ENCODE measurements at places on chromosomes 2 and 18. TPM values are rescaled to one million over a fixed set of nuclear protein-coding genes. Genes with fewer than 3 reads are reported as not detected.

DNA sequence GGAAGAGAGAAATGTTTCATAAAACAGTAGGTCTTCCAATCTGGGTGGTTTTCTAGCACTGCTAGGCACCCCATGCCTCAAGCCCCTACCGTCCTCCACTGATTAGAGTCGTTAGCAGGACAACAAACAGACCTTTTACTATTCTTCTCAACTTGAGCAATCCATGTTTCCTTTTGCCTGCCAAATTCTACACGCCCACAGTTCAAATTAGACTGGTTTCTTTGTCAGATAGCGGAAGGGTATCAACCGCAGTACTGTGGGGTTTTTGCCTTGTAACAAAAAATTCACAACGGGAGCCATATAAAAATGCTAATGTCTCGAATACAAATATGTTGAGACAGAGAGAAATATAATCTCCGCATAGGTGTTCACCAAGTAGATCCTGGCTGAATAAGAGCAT is 59.9 kb downstream of the VIT start:
- no peak for DNase-seq
- no peak overlapping the region for H3K27ac ChIP-seq
- H3K27me3 ChIP-seq: peaks cover 7% of the 10 kb centered on the region

The HK2 gene
- polyA plus RNA-seq: 2.2 TPM

DNA sequence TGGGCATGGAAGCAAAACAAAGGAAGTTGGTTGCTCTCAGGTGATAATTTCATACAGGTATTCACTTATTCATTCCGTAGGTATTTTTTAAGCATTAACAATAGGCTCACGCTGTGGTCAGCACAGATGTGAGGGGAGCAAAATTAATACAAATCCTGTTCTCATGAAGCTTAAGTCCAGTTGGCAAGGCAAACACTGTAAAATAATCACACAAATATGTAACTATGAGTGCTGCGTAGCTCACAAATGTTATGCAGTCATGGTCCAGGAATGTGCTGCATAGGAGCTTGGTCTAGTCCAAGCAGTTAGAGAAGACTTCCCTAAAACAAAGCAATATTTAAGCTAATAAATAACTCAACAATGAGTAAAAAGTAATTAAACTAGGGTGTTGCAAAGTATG is 23.9 kb downstream of the SP5 start:
- peak overlapping the region; percentile 44 for H3K27ac ChIP-seq
- no peaks in the 10 kb centered on the region for H3K36me3 ChIP-seq
- peak; percentile 63 for DNase-seq
- no peaks in the 10 kb centered on the region for H3K27me3 ChIP-seq
- no peak overlapping the region for H3K4me3 ChIP-seq

DNA sequence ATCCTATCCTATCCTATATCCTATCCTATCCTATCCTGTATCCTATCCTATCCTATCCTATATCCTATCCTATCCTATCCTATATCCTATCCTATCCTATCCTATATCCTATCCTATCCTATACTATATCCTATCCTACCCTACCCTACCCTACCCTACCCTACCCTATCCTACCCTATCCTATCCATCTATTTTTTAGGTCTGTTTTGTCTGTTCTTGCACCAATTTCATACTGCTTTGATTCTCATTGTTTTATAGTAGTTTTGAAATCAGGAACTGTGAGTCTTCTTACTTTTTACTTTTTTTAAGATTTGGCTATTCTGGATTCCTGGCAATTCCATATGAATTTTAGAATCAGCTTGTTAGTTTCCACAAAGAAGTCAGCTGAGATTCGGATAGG is 118.5 kb downstream of the TGFA start:
- no peaks in the 10 kb centered on the region for H3K4me1 ChIP-seq
- H3K4me3 ChIP-seq: no peak overlapping the region
- H3K27ac ChIP-seq: no peak overlapping the region

- H3K4me1 ChIP-seq: no peaks in the 10 kb centered on the region
- H3K27ac ChIP-seq: no peak overlapping the region
- no peaks in the 10 kb centered on the region for H3K36me3 ChIP-seq
These were observed 96.1 kb upstream of the ZEB2 start for GRCh38 chr2:144615866-144616565.

- no peak overlapping the region for H3K27ac ChIP-seq
- no peaks in the 10 kb centered on the region for H3K36me3 ChIP-seq
- no peaks in the 10 kb centered on the region for H3K27me3 ChIP-seq
- H3K4me1 ChIP-seq: no peaks in the 10 kb centered on the region
- H3K4me3 ChIP-seq: no peak overlapping the region
These were observed 83.9 kb downstream of the LOXHD1 start for GRCh38 chr18:46573156-46573555.

The KCNIP3 gene
- polyA plus RNA-seq: 2.6 TPM

- H3K4me1 ChIP-seq: peaks cover 1% of the 10 kb centered on the region
- H3K4me3 ChIP-seq: no peak overlapping the region
- H3K27me3 ChIP-seq: no peaks in the 10 kb centered on the region
- no peak for DNase-seq
- no peak overlapping the region for H3K27ac ChIP-seq
These were observed 120.6 kb upstream of the SMAD7 start for GRCh38 chr18:49071317-49071716.

DNA sequence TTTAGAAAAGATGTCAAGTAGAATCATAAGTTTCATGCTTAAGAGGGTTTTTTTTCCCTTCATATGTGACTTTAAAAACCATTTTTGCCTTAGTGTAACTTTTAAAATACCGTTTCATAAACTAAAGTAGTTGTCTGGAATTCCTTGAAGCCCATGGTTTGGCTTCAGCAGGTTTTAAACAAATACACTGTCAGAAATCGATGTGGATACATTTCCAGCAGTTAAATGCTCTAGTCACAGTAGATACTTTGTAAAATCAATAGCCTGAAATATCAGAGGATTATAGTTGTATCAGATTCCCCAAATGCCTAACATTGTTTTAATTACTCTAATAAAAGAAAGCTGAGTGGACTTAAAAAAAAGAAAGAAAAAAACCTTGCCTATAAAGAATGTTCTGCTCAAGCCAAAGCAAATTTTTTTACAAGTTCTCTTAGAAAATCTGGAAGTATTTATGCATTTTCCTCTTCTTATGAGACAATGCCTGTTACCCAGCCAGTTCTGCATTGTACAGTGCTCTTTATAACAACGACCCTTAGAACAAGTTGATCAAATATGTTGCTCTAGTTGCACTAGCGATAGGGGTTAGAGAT is 260.5 kb downstream of the LTBP1 start:
- H3K27ac ChIP-seq: no peak overlapping the region
- DNase-seq: no peak
- H3K4me3 ChIP-seq: no peak overlapping the region
- no peaks in the 10 kb centered on the region for H3K27me3 ChIP-seq
- no peaks in the 10 kb centered on the region for H3K36me3 ChIP-seq
- no peaks in the 10 kb centered on the region for H3K4me1 ChIP-seq

The MAP3K19 gene
- 0.03 TPM for polyA plus RNA-seq

DNA sequence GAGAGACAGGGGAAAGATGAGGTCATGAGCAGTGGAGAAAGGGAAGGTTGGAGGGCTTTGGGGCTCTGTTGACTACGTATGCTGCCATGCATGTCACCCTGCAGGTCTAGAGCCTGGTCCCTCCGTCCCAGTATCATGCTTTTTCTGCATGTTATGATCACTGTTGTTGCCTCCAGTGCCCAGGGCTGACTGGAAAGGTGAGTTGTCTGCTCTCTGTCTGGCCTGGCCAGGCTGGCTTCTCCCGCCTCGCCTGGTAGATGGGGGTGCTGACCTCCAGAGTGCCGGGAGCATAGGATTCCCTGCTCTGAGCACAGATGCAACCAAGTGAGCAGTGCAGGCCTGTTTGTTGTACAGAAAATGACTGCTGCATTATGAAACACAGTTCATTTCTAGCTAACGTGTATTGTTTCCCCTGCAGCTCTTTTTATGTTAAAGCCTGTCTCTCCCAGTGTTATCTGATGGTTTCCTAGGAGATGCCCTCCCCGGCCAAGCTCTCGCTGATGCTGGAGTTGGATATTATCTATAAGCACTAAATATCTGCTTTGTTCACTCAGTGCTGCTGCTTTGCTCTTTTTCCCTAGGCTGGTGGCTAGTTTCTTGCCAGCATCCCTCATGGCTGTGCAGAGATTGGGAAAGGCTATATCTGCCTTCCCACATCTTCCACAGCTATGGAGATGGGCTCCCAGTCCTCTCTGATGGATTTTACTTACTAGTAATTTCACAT is 158.2 kb downstream of the TDRD15 start:
- peaks cover 3% of the 10 kb centered on the region for H3K4me1 ChIP-seq
- H3K27ac ChIP-seq: no peak overlapping the region
- DNase-seq: no peak

The C18orf54 gene
- 0.27 TPM for polyA plus RNA-seq

DNA sequence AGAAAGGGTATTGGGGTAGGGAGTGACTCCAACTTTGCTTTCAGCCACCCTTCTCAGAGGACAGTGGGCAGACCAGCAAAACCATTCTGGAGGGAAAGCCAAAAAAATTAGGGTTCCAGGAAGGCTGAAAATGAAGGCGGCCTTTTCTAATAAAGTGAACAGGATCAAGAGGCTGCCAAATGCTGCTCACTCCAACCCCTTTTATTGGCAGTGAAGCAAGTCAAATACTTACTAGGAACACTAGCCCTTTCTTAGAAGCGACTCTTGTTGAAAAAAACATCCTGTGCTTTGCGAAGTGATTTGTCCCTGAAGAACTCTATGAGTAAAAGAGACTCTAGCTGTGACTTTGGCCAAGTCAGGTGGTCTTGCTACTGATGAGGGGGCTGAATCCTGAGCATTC is 83.6 kb upstream of the CYP1B1 start:
- DNase-seq: no peak
- no peaks in the 10 kb centered on the region for H3K36me3 ChIP-seq
- H3K27me3 ChIP-seq: no peaks in the 10 kb centered on the region
- no peak overlapping the region for H3K4me3 ChIP-seq
- no peak overlapping the region for H3K27ac ChIP-seq

The ARMC9 gene
- polyA plus RNA-seq: 2.4 TPM

DNA sequence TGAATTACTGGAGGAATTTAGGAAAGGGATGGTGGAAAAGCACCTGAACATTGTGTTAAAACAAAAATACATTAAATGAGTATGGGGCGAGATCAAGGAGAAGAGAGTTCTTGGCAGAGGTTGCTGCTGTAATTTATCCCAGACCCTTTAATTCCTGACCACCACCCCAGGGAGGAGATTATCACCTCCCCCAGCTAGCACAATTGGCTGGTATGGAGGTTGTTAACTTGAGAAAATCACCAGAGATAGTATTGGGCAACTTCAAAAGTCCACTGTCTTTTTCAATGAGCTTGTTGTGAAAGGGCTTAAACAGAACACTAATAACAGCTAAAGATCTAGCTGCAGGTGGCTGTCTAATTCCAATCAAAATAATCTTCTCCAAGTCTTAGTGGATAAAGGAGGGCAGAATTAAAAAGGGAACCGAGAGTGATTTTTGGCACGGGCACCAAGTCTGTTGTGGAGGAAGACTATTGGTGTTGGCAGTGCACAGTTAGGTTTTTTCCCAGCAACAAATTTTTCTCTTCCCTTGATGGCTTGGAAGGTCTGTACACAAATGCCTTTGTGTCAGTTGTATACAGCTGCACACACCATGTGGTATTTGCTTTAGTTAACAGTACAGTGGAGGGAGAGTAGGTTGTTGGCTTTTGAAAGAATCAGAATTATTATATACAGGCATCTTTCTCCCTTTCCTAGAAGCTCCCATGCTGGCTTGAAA is 289.5 kb downstream of the SLC4A3 start:
- H3K36me3 ChIP-seq: no peaks in the 10 kb centered on the region
- no peak for DNase-seq
- no peak overlapping the region for H3K27ac ChIP-seq

DNA sequence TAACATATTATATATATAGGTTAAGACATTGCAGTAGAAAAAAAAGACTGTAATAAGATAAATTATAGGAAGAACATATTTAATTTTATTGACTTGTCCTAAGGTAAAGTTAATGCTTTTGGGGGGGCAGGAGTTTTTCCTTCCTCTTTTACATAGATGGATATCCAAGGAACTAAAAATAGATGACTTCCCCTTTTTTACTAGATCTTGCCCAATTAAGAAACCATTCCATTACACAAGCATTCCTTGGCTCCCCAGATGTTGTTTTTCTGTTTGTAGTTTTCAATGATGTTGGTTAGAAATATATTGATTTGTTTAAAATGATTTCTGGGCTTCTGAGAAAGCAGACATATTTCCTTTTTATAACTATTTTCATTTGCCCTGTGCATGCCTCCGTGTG is 22.4 kb upstream of the PMAIP1 start:
- DNase-seq: no peak
- no peaks in the 10 kb centered on the region for H3K4me1 ChIP-seq
- H3K27ac ChIP-seq: no peak overlapping the region
- no peak overlapping the region for H3K4me3 ChIP-seq

DNA sequence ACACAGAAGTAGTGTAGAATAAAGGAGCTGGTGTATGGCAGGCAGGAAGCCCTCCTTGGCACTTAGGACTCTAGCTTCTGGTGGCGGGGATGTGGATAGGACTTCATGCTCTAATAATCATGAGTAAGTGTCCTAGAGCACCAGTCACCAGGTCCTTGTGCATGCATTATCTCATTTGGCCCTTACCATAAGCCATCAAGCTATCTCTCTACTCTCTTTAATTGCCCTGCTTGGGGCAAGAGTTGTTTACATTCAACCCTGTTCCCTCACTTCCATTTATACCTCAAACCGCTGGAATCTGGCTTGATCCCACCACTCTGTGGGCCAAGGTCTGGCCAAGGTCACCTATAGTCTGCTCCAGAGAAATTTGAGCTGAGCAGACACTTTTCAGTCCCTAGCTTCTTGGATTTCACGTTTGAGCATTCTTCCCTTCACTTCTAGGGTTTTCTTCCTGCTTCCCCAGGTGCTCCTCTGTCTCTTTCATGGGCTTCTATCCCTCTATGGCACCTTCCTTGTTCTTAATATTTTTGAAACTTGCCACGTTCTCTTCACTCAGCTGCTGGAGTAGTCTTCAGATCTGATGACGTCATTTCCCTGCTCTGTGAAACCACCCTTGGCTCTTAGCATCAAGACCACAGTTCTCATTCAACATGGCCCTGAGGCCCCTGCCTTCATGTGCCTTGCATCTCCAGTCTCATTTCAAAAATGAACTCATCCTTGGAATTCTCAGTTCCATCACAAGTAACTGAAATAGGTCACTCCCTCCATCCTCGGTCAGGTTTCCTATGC is 94.9 kb upstream of the GATA6 start:
- H3K27ac ChIP-seq: peak overlapping the region; percentile 76
- DNase-seq: peak; percentile 68
- no peaks in the 10 kb centered on the region for H3K27me3 ChIP-seq
- no peaks in the 10 kb centered on the region for H3K36me3 ChIP-seq

The C1QL2 gene
- polyA plus RNA-seq: not detected

- no peak overlapping the region for H3K27ac ChIP-seq
- no peaks in the 10 kb centered on the region for H3K27me3 ChIP-seq
- peak; percentile 83 for DNase-seq
- no peaks in the 10 kb centered on the region for H3K36me3 ChIP-seq
- no peak overlapping the region for H3K4me3 ChIP-seq
These were observed 96.0 kb upstream of the ALKAL2 start for GRCh38 chr2:383888-384287.

DNA sequence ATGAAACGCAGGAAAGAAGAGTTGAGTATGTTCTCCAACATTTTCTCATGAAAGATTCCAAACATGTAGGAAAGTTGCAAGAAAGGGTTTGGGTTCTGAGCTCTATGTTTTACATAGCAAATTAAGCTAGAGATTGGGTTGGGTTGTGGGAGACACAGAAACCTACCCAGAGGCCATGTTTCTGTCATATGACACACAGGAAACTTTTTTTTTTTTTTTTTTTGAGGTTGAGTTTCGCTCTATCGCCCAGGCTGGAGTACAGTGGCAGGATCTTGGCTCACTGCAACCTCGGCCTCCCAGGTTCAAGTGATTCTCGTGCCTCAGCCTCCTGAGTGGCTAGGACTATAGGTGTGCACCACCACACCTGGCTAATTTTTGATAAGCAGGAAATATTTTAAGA is 57.6 kb downstream of the DOCK10 start:
- H3K4me3 ChIP-seq: no peak overlapping the region
- peaks cover 3% of the 10 kb centered on the region for H3K4me1 ChIP-seq
- peak overlapping the region; percentile 60 for H3K27ac ChIP-seq
- DNase-seq: no peak

The EVX2 gene
- polyA plus RNA-seq: not detected

The ITGB6 gene
- 14.2 TPM for polyA plus RNA-seq
